Thymus (tissue), 14 donors: ENCODE measurements at places on chromosomes 4 and X. TPM values are rescaled to one million over a fixed set of nuclear protein-coding genes. Genes with fewer than 3 reads are reported as not detected.

DNA sequence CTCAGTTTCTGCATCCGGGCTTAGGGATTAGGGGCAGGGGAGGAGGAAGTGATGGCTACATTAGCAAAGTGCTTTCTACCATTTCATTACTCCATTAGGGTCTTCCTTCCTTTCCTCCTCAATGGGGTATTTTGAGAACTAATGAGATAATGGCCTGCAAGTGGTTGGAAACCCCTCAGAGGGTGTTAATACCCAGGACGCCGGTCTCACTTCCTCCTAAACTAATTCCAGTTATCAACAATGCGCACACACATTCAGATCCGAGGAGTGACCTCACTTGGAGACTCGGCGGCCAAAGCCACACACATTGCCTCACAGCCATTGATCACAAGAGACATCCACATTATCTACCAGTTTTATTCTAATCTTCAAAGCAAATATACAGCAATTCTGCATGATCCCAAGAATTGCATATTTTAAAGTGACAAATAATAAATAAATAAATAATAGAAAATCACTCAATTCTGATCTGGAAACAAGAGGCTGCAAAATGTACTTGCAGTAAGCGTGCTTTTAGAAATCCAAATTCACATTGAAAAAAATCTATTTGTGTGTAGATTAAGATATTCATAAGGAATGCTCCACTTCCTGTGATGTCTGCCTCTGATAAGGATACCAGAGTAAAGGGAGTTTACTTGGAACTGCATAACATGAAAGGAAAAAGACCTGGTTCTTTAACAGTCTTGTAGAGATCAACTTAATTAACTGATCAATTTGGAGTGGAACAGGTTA, 329.1 kb downstream of the FBXW7 start:
- DNase-seq: no peak

DNA sequence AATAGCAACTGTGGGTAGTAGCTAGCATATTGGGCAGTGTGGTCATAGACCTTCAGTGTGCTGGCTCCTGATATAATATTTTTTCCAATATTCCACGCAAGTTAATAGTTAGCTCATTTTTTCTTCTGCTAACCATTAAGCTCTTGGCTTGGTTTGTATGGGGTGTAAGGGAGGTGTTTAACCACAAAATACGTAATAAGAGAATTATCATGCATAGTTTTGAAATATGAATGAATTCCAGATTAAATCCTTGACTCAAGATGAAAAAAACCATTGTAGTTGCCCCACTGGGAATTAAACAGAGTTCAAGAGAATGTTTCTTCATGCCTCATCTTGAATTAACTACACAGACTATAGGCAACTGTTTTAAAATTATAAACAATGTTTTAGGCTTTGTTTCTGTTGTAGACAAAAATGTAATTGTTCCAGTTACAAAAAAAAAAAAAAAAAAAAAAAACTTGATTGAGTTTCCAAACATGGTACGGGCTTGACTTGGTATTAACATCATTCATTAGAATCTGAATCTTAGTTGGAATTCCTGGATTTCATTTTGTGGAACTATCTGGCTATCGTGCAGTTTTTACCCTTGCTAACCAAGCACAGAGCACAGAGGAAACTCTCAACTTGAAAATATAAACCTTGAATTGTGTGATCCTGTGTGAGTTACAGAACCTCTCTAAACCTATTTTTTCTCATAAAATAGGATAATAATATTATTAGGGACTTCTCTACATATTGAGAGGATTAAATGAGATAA, 28.4 kb downstream of the CXCL1 start:
- no peak for DNase-seq

- DNase-seq: no peak
Observed at GRCh38 chrX:110846071-110846470, 50.5 kb upstream of the CHRDL1 start.

GRCh38 chr4:109947457-109947856, 34.8 kb downstream of the EGF start:
- no peak for DNase-seq

GRCh38 chrX:116628464-116628863, 165.7 kb upstream of the CT83 start:
- DNase-seq: no peak

- DNase-seq: no peak
Observed at GRCh38 chr4:123412700-123413512, 16.3 kb downstream of the SPRY1 start.

GRCh38 chr4:153022241-153022715, 86.2 kb downstream of the FHDC1 start:
- DNase-seq: no peak

- no peak for DNase-seq
Observed at GRCh38 chr4:4914059-4914820, 54.8 kb downstream of the MSX1 start.

GRCh38 chr4:86993909-86994681, 59.3 kb downstream of the AFF1 start:
- no peak for DNase-seq

DNA sequence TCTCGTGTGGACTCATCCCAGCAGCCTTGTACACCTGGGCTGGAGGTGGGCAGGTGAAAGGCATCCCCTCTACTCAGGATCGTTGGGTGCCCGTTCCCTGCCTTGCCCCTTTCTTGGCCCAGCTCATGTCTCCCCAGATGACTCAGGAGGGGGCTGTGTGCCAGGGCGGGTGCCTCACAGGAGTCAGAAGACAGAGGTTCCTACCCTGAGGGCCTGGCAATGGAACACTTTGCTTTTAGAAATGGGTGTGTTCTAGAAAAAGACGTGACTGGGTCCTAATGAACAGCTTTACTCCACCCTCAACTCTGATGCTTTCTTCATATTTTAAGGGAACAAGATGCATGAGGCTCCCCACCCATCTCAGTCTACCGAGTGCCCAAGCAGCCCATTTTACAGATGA, 22.5 kb upstream of the TRIM2 start:
- no peak for DNase-seq

DNA sequence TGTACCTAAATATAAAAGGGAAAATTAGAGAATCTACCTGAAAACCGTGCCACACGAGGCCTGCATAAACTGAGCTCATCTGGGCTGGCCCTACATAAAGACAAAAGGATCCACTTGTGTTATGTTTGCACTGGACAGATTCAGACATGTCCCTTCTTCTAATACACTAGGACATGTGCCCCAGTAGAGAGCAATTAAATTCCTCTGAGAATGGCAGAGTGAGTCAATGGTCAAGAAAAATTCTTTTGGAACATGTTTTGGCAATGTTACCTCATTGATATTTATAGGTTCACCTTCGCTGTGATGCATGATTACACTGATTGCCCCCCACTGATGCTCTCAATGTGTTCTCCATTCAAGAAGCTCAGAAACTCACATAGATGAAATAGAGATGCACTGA, 95.2 kb downstream of the MANBA start:
- no peak for DNase-seq

DNA sequence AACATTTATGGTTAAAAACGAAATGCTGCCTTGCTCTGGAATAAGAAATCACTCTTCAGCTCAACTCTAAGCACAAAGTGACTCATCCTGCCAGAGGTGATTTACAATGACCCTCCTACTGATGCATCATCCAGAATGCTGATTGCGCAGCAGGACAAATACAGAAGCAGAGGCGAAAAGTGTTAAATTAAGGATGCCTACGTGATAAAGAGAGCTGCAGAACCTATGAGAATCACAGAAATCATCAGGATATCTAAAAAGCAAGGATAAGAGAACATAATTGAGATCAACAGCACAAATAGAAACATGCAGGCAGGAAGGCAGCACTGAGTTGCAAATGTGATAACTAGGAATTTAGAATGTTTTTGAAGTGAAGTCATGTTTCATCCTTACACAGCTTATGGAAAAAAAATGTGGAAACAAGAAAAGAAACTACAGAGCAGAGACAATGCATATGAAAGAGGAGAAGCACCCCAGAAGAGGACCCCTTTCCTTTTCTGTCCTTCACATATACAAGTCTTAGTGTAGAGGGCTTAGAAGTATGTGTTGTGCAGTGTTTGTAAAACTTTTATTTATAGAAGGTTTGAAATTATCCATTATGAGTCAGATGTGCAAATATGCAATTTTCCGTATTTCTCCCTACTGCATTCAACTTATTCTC, 188.4 kb downstream of the SLC7A11 start:
- DNase-seq: no peak

DNA sequence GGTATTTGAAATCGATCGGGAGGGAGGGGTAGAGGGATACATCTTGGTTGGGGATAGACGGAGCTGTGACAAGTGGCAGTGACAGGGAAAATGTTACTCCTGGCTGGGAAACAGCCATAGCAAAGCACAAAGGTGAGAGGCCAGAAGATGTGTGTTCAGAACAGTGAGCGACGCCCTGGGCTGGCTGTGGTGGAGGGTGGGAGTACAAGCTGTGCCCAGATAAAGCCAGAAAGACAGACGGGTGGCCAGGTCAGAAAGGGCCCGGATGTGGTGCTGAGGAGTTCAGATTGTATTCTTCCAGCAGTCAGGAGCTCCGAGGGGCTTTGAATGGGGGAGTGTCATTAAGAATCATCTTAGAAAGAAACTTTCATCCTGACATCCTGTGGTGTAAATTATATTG, 27.9 kb downstream of the CCDC149 start:
- no peak for DNase-seq

- DNase-seq: no peak
Observed at GRCh38 chr4:99821918-99822503, 5.4 kb downstream of the DAPP1 start.

DNA sequence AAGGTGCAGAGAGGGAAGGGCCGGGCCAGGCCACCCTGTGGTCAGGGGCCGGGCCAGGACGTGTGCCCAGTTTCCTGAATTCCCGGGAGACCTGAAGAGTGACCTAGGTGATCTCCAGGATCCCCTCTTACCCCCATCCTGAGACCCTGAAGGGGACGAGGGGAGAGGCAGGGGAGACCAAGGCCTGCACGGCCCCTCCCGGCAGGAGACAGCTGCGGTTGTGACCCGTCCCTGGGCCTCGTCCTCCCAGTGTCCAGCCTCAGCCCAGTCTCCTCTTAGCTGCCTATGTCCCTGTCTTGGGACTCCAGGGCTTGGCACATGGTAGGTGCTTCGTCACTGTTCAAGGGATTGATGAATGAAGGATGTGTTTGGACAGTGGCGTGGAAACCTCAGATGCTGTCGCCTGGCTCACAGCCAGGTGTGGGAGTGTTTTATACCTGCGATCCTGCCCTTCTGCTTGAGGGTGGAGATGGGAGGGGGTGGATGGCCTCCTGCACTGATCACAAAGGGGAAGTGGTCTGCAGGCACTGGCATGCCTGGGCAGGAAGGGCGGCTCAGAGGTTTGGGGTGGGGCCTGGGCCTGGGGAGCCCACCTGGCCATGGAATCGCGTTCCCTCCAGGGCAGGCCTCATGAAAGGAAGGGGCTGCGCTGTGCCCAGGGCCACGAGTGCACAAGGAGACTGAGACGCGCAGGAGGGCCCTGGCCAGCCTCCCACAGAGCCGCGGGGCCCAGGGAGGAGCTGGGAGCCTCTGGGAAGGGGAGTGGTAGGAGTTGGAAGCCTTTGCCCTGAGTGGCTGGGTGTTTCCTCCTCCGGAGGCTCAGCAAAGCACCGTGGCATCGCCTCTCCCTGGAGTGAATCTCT, 6.9 kb downstream of the SH3TC1 start:
- no peak for DNase-seq

GRCh38 chr4:181443021-181443420, 800.2 kb upstream of the TENM3 start:
- no peak for DNase-seq

DNA sequence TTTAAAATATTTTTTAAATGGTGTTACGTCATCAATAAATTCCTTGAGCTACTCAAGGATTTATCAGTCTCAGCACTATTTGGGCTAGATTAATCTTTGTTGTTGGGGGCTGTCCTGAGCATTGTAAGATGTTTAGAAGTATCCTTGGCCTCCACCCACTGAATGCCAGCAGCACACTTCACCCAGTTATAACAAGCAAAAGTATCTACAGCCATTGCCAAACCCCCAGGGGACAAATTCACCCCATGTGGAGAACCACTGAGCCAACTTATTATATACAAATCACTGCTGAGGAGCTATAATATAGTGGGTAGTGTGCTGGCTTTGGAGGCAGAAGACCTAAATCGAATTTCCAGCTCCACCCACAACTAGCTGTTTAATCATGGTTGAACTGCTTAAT, 58.3 kb downstream of the ATP10D start:
- no peak for DNase-seq

- no peak for DNase-seq
Observed at GRCh38 chr4:106038012-106038411, 142.7 kb downstream of the NPNT start.

DNA sequence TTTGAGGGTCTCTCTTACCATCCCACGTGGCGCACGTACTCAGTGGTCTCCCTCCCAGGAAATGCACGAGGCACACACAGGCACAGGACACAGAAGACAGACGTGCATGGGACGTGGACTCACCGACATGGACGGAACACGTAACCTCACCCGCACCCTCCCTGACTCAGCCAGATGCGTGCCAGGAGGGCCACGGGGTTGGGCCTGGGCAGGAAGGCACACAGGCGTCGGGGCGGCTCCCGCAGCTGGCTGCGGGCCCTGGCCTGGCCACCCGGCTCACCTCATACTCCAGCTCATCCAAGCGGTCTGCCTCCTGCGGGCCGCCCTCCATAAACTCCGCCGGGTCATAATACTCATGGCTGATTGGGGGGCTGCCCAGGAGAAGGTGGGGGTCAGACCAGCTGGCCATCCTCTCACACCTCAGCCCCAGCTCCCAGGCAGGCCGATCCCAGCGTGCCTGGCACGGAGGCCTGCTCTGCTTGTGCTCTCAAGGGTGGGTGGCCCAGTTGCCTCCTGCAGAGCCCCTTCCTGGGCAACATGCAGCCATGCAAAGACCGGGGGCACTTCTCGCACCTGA, 12.6 kb downstream of the SSR4 start:
- DNase-seq: no peak

GRCh38 chr4:88054229-88054628, 46.8 kb downstream of the PKD2 start:
- DNase-seq: no peak

- no peak for DNase-seq
Observed at GRCh38 chr4:12446256-12446655, 1017.6 kb upstream of the HS3ST1 start.

DNA sequence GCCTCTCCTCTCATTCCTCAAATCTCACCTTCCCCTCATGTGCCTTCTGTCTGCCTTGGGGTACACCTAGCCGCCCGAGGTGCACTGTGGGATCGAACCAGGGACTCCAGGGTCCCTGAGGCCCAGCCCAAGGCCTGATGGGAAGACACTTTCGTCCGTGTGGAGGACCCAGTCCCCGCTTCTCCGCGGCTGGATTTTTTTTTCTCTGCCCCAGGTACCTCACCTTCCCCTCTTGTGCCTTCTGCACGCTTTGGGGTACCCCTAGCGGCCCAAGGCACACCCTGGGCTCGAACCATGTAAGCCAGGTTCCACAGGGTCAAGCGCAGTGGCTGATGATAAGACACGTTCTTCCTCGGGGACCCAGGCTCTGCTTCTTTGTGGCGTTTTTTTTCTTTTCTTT, 530.7 kb downstream of the CWH43 start:
- DNase-seq: no peak

ANXA10 gene
- total RNA-seq: 0.19 TPM

SYTL4 gene
- total RNA-seq: 0.94 TPM

UGT8 gene
- 0.19 TPM for total RNA-seq

SHROOM3 gene
- 1.7 TPM for total RNA-seq

IL2 gene
- 4.2 TPM for total RNA-seq
